ENCODE measurements at places on chromosomes 4 and X.

GRCh38 chr4:118337954-118338353 lies 14.8 kb downstream of the PRSS12 start:
- DNase-seq: no peak

DNA sequence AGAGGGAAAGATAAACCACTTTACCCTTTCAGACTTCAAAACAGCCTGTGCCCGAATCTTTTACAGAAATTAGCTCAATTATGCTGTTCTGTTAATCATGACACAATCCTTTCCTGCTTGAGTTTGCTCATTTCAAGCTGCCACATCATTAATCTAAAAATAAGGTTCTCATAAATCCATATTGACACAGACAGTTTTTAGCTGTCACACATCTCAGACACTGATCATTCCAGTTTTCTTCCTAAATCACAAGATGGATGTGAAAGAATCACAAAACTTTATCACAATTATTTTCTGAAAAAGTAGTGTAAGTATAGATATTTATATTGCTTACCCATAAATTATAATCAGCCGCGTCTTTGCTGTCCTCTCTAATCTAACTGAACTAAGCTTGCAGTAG lies 27.9 kb upstream of the AMELX start:
- no peak for DNase-seq

GRCh38 chr4:38574559-38575333 lies 89.3 kb upstream of the KLF3 start:
- DNase-seq: peak; percentile 49

DNA sequence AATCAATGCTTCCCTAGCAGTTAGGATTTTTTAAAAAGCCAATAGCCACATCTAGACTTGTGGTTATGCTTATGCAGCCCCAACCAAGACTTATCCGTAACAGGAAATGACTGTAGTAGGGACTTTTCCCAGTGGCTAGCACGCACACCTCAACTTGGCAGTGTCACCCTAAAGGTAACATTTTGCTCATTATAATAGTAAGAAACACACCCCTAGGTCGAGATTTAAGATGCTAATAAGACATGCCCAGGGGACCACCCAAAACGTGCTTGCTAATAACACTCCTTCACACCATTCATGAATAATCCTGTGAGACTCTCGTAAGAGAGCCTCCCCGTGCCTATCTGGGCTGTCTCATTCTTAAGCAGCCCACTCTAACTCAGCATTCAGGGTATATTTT lies 195.3 kb downstream of the CHIC1 start:
- DNase-seq: no peak

DNA sequence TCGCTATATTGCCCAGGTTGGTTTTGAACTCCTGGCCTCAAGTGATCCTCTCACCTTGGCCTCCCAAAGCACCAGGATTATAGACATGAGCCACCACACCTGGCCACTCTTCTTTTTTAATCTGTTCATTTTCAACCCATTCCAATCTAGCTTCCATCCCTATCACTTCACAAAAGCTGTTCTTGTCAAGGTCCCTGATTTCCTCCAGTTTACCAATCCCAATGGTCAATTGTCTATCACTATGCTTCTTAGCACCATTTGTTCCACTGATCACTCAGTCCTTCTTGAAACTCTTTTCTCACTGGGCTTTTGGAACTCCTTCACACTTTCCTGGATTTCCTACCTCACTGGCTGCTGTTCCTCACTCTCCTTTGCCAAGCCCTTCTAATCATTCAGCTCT lies 38.6 kb downstream of the PRPS1 start:
- DNase-seq: no peak

DNA sequence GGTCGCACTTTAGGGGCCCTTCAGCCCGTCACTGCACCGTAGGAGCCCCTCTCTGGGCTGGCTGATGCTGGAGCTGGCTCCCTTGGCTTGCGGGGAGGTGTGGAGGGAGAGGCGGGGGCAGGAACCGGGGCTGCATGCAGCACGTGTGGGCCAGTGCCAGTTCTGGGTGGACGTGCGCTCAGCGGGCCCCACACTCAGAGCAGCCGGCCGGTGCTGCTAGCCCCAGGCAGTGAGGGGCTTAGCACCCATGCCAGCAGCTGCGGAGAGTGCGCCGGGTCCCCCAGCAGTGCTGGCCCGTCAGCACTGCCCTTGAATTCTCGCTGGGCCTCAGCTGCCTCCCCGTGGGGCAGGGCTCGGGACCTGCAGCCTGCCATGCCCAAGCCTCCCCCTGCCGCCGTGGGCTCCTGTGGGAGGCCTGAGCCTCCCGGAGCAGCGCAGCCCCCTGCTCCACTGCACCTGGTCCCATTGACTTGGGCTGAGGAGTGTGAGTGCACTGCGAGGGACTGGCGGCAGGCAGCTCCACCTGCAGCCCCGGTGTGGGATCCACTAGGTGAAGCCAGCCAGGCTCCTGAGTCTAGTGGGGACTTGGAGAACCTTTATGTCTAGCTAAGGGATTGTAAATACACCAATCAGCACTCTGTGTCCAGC lies 108.8 kb upstream of the RASGEF1B start:
- peak; percentile 66 for DNase-seq

DNA sequence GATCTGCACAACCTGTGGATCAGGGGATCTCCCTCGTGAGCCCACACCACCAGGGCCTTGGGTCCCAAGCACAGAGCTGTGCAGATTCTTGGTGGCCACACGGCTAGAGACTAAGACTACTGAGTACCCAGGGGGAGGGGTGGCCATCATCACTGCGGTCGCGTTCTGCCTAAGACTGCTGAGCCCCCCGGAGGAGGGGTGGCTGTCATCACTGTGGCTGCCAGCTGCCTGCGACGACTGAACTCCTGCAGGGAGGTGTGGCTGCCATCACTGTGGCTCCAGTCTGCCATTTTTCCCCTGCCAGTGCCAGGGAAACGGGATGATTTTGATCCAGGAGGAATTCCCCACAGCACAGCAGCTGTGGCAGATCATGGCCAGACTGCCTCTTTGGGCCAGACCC lies 141.7 kb upstream of the SPANXB1 start:
- no peak for DNase-seq

DNA sequence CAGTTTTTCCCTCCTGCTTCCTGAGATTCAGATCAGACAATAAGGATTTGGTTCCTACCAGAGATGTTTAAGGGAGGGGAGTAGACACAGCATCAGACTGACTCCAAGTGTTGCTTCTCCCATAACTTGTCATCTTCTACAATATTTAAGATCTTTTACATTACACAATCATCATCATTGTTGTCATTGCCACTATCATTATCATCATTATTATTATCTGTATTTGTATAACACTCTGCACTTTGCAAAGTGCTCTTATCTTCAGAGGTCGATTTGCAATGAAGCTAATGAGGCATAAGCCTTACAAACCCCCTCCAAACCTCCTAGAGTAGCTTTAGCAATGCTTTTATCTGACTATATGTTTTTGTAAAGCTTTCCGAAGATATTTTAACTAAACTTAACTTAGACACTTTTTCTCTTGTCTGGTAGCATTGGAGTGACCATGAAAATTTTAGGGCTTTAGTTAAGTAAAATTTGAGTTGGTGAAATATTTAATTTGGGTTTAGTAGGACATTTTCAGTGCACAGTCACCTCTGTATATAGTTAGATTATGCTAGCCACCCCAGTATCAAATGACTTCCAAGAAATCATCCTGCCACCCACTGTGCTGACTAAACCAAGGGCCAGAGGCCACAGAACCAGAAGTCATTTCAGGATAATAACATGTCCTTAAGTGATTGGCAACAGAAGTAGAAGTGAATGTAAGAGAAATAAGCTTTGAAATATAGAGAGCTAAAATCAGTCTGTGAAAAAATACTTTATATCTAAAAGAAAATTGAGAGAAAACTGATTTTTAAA lies 124.2 kb upstream of the NRK start:
- DNase-seq: no peak

- DNase-seq: no peak
Measured at GRCh38 chrX:123330229-123330942, 146.3 kb downstream of the GRIA3 start.

DNA sequence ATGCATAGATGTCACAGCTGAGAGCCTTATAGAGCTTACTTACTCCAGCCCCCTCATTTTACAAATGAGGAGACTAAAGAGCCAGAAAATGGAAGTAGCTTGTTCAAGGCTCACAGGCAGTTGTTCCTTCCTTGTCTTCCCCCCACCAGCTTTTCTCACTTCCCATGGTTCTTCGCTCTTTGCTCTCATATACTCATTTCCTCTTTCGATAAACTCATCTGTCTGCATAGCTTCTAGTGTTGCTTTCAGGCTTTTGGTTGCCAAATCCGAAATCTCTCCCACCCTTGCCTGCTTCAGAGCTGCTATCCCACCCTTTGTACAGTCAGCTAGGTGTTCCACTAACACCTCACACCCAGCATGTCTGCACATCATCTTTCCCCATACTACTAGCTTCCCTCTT lies 25.0 kb upstream of the GJB1 start:
- no peak for DNase-seq

GRCh38 chr4:150010525-150011126 lies 67.6 kb upstream of the DCLK2 start:
- peak; percentile 27 for DNase-seq

- DNase-seq: no peak
Measured at GRCh38 chrX:12947545-12948235, 27.2 kb upstream of the TMSB4X start.

GRCh38 chrX:49190821-49191573 lies 4.8 kb upstream of the PRICKLE3 start:
- DNase-seq: peak; percentile 92

DNA sequence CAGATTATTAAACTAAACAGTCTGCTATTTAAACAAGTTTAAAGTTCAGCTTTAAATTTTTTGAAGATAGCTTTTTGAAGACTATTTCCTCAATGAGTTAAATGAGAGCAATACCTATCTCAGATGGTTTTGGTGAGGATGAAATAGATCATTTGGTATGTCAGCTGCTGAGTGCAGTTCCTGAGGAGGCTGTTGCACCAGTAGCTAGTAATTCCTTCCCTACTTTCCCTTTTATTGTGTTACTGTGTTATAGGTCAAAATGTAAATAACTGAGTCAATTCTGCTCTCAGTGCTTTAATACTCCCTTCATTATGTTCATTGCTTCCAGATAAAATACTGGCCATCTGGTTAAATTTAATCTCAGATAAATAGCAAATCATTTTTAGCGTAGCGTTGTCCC lies 48.6 kb downstream of the BMPR1B start:
- no peak for DNase-seq

- DNase-seq: no peak
Measured at GRCh38 chr4:76441881-76442280, 6.9 kb downstream of the SHROOM3 start.

DNA sequence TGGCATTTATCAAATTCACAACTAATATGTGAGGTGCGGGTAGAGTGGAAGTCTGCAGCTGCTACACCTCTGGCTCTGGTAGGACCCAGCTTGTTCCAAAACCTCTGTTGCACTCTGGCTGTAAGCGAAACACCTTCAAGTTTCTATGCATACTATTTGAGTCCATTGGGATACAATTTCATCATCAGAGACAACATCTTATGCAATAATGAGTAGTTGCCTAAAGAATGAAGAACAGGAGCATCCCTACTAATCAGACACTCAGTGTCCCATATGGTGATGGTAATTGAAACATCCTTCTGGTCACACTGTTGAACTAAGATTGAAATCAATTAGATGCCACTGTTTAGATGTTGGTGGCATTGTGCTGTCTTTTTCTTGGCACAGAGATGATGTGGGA lies 178.4 kb downstream of the MGST2 start:
- no peak for DNase-seq

DNA sequence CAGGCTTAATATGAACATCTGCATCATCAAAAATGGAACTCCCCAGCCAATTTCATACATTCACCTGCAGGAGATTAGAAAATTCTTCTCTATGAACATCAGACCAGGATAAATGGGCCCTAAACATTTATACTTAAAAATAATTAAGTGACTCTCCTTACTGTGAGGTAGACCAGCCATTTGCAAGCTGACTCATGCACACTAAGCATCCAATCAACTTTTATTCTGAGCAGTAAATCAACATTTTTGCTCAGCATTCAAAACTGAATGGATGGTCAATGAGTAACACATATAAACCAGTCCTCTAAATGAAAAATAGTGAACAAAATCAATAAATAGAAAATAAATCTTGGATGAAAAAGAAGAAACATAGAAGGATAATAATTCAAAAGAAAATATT lies 19.9 kb upstream of the PCDH10 start:
- no peak for DNase-seq

GRCh38 chrX:10254739-10255138 lies 98.0 kb downstream of the CLCN4 start:
- DNase-seq: no peak

DNA sequence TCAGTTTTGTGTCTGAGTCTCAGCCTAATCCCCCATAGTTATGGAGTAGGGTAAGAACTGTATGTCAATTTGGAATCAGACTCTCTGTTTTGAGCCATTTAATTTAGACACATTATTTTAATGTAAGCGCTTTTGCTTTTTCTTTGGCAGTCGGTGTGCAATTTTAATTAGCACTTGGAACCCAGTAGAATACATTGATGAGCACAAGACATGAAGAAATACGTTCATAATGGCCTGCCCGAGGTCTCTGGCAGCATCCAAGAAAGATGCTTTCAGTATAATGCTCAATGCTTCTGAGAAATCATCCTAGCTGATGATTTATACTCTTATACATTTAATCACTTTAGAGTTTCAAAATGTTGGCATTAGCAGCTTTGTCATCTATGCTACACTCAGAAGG lies 8.9 kb upstream of the TAPT1 start:
- no peak for DNase-seq

GRCh38 chrX:122625239-122625638 lies 558.8 kb upstream of the GRIA3 start:
- no peak for DNase-seq

DNA sequence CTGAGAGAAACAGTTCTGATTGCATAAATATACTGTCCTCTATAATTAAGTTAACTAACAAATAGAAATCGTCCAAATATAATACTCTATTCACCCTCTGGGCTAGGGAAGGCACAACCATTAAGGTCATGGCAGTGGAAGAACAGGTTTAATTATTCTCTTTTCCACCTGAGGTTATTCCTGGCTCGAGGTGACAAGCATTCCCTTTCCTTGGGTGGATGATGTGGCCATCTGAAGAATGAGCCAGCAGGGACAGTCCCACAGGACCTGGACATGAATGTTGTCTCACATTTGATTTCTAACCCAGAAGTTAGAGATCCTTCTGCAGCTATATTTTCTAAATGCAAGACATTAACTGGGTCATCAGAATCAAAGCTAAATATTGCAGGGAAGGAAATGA lies 5.5 kb downstream of the IBSP start:
- no peak for DNase-seq

- no peak for DNase-seq
Measured at GRCh38 chr4:139537292-139537691, 18.7 kb downstream of the SETD7 start.

DNA sequence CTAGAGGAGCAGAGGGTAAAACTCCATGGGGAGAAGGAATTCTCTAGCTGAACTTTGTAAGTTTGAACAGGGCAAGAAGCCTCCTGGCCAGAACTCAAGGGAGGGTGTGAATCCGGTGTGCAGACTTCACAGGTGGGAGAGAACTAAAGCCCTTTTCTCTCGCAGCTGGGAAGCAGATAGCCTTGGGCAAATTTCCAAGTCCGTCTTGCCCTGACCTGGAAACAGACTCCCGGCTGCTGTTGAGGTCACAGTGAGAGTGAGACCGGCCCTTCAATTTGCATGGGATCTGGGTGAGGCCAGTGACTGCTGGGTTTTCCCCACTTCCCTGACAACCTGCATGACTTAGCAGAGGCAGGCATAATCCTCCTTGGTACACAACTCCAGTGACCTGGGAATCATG lies 94.5 kb upstream of the ZNF827 start:
- DNase-seq: no peak
